ENCODE measurements at places on chromosomes 6 and 20.

DNA sequence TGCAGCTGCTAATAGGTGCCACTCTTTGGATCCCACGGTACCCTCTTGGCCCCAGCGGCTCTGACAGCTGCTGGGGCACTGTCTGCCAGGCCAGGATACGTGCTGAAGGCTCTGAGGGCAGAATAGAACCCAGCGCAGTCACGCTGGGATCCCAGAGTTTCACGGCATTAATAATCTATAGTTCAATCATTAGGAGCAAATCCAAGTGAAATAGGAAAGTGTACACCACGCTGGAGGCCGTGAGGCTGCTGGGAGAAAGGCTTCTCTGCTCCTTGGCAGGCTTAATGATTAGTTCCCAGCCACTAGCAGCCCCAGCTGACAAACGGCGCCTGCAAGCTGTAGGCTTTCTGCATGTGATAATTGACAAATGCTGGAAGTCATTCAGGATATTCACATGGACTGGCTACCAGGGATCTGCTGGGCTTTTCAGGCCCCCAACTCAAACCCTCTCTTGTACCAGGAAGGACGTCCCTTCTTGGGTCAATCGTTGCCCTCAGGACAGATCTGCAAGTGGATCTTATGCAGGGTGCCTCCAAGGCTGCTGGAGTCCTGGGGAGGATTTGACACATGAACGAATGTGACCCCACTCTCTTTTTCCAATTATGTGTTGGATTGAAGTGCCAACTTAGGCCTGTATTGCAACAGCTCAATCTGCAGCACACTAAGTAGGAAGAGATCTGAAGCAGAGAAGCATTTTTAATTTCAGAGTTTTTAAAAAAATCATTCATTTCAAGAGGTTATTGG, 50.1 kb upstream of the INSM1 start:
- no peak for DNase-seq

- peak; percentile 34 for DNase-seq
These were observed 200.5 kb downstream of the PLCB4 start for GRCh38 chr20:9269280-9269971.

DNA sequence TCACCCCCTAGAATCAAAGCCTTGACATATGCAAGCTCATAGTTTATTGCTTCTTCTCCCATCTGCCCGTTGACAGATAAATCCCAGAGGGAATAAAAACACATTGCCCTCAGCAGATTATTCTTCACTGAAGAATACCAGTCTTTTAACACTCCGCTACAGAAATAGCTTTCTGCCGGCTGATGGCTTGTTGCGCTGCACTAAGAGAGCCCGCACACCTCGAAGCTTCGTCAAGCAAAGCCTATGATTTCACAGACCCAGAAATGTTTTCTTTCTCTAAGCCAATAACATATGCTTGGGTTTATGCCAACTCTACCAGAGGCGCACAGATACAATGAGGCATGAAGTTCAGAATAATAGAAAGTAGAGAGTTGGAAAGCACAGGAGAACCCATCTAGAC, 208.9 kb upstream of the FOXQ1 start:
- DNase-seq: no peak

DNA sequence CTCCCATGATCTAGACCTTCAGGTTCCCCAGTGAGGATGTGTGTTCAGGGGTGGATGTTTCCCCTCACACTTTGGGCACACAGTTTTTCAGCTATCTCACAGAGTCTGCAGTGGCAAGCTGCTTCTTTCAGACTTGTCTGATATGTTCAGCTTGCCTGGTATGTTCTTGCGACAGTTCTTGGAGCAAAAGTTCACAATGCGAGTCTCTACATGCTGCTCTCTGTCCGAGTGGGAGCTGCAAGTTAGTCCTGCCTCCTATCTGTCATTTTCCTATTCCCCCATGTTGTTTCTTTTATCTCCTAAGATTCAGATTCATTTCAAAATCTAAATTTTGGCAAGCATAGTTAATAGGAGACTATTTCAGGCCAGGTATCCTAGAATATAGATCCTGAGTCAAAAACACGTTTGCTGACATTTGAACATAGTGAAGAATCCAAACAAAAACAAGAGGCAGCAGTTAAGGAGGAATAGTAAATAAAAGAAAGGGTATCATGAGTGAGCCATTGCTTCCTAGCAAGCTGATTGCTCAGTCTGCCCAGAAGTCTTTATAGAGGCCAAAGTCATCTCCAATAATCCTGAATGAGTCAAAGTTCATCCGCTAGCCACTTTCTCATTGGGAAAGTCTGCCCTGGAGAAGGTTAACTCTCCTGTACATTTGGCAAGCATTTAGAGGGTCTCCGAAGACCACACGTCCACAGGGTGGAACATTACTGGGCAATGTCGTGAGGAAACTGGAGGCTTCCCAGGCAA, 140.2 kb upstream of the MOCS1 start:
- no peak for DNase-seq

- DNase-seq: no peak
These were observed 22.5 kb upstream of the PTGIS start for GRCh38 chr20:49590163-49591017.

DNA sequence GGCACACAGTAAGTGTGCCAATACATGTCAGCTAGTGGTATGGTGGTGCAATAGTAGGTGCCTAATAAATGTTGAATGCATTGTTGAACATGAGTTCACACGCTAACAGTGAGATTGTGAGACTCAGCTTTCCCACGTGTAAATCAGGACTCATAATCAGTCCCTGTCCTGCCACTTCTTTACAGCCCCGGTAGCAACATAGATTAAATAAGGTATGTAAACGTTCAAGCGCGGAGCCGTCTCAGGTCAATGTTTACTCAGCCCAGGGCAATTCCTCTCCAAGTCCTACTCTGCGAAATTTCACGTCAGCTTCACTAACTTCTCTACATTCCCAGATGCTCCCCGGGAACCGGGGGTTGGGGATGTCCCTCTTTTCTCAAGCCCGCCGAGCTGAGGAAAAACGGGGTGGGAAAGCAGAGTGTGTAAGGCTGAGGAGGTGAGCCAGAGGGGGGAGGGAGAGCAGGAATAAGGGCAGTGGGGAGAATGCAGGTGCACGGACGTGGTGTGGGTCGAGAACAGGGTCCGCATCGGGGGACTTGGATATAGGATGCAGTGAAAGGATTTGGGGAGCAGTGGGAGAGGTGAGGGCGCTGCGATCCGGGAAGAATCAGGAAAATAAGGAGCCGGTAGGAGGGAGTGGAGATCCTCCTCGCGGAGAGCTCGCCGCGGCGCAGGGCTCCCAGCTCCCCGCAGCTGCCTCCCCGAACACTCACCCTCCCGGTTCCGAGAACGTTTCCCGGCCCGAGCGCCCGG, 544 bp upstream of the TP53INP2 start:
- DNase-seq: peak; percentile 28

DNA sequence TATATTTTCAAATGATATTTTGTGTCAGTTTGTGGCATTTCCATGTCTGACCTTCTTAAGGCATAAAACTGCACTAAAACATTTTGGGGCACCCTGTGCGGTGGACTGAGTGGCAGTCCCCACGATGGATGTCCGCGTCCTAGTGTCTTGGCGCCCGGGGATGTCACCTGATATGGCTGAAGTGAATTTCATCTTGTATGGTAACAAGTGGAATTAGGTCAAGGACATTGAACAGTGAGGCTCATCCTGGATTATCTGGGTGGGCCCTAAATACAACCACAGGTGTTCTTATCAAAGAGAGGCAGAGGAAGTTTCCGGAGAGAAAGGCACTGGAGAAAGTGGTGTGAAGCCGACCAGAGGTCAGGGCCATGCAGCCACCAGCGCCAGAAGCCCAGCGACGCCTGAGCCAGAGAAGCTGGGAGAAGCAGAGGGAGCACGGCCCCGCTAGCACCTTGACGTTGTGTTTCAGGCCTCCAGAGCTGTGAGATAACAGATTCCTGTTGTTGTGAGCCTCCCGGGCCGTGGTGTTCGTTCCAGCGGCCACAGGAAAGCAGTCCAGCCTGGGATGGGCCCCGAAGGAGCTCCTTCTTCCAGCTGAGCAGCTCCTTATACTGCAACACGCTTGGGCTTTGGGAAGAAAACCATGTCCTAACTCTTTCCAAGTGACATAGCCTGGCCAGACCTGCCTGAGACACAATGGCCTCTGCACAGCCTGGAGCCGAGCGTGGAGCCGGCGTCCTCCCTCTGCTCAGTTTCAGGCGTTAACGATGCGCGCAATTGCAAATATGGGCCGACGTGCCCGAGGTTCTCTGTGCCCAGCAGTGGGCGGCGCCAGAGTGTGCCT, 22.5 kb downstream of the THBS2 start:
- no peak for DNase-seq

- DNase-seq: no peak
These were observed 57.9 kb downstream of the TSHZ2 start for GRCh38 chr20:53030061-53030460.

DNA sequence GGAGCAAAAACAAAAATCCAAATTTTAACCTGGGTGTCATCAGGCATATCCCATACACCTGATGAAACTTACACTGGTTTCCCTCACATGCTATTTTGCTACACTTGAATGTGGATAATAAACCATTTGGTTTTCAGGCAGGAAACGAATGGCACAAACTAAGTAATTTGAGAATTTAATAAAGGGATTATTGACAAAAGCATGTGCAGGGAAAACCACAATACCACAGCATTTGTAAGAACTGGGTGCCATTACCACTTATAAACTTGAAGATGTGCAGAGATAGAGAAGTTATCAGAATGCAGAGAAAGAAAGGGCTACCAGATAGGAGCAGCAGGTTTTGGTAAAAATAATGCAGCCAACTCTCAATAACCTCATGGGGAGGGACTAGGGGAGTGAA, 151.2 kb downstream of the RFX6 start:
- no peak for DNase-seq

- DNase-seq: no peak
These were observed 47.8 kb downstream of the TENT5A start for GRCh38 chr6:81704700-81705099.

DNA sequence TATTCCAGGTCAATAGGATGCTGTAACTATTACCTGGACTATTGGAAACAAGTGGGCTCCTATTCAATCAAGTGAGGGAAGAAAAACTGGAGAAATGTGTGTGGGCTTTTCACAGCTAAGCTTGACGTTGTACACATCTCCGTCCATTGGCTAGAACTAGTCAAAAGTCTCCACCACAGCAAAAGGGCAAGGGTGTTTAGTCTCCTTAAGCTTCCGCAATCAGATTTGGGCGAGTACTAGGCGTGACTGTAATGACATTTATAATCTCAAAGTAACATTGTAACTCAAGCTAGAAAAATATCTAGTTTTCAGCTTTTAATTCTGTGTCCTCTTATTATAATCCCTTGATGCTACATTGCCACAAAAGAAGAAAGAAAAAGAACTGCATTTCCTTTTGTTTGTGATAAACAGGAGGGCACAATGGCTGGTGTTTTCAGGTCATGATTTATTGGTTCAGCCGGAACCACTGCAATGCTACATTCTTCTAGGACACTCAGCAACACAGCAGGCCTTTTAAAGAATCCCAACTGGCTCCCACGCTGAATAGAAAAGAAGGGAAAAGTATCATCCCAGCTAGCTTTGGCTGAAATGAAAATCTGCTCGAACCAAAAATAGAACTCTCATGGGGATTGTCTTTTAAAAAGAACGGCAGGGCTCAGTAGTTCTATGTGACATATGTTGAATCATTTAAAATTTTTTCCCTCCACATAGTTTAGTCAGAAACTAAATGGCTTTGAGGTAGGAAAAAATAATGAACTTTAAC, 387.7 kb downstream of the BTBD3 start:
- DNase-seq: no peak

GRCh38 chr6:165694296-165694695, 31.3 kb upstream of the PDE10A start:
- no peak for DNase-seq

DNA sequence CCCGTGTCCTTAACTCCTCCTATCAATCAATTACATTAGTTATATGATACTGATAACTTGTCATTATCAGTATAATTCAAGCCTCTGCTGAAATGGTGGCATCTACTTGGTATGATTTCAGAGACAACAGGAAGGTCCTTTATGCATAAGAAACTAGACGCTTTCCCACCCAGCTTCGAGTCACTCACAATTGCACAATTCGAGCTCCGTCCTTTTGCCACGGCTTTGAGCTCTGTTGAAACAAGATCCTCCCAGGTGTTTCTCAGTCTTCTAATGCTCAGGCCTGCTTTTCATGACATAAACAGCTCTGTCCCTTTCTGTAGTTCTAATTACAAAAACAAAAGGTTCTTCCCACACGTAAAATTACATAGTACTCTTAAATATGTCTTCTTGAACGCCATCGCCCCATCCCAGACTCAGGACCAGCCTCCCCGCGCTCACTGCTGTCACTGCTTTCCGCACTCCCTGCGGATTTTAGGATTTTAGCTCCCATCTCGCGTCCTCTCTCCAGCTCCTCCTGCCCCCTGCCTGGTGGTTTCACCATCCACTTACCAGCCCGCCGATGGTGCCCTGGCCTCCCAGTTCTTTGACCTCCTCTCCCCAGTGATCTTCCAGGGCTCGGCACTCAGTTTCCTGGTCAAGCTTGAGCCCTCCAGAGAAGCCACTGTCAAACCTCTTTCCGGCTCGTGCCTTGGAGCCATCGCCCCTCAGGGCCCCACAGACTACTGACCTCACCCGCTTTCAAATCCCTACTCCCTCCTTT, 23.2 kb upstream of the PNPLA1 start:
- DNase-seq: no peak

- DNase-seq: no peak
These were observed 70.7 kb upstream of the TAB2 start for GRCh38 chr6:149246691-149247384.

DNA sequence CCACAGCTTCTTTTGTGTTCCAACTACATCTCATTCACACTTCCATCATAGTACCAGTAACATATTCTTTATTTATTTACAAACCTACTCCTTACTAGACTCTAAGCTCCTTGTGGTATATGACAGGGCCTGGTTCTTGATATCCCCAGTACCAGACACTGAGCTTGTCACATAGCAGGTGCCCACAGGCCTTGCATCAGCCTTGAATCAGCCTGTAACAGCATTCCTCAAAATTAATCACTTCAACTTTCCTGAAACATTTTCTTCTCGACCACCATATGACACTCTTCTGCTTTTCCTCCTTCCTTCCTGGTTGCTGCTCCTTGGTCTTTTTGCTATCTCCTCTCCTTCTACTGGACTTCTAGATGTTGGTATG, 24.7 kb upstream of the SRPK1 start:
- DNase-seq: no peak

DNA sequence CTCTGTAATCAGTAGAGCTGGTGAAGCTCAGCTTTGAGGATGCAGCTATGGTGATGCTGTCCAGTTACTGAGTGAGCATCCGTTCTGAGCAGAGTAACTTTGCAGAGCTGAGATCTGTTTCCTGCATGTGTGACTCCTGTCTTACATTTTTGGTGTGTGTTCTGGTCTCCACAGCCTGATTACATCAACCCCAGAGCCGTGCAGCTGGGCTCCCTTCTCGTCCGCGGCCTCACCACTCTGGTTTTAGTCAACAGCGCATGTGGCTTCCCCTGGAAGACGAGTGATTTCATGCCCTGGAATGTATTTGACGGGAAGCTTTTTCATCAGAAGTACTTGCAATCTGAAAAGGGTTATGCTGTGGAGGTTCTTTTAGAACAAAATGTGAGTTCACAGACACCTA, 81.6 kb downstream of the FAM120B start:
- peak; percentile 56 for DNase-seq

DNA sequence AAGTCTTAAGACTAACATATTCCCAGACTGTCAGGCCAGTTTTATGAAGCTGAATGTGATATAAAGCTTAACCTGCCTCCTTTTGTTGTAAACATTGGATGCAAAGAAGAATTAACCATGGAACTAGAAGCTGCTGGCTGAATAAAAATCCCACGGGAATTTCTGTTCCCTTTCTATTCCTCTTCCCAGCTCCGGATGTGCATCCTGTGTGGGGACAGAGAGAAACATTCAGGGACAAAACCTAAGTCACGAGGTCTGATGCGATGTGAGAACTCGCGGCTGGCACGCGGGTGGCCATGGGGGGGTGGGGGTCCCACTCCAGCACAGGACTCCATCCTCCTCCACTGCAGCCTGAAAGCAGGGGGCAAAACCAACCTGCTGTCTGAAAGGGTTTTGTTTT, 32.2 kb downstream of the RAMACL start:
- DNase-seq: no peak
